Esophagus squamous epithelium (tissue), 5 donors: ENCODE measurements at places on chromosomes 6 and 20.

DNA sequence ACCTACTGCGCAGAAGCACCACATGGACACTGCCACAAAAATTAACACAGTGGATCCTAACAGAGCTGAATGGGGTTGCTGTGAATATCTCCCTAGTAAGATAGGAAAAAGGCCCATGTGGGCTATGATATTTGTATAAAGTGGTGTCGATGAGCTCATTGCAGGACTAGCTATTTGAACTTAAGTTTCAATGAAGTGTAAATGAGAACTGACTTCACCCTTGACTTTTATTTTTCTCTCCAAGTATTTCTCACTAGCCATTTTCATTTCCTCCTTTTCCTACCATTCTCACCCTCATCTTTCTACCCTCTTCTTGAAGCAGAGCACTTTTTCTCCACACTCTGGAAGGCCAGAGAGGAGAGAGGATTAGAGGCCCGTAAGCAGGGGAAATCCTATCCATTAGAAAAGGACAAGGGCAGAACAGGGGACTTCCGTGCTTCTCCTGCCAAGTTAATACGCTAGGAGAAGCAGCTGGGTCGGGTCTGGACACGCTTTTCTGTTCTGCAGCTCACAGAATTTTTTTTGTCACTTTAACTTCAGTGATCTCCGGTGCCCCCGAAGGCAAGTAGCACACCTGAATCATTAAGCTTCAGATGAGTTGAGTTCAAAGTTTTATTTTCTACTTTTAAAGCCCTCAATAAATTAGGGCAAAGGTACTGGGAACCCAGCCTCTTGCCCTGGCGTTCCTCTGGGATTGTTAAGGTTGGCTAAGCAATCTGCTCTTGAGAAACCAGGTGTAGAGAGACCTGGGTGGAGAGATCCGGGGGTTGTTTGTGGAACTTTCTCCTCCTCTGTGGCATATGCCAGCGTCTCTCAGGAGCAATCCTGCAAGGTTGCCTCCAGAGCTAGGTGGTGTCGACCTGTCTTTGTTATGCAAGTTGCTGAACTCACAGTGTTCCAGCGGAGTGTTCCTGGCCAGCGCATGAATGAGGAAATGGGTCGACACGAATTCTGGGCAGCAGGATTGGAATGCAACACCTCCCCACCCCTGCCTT is 56.2 kb upstream of the ARID1B start:
- no peak for DNase-seq

GRCh38 chr6:14060971-14061370 is 56.6 kb upstream of the CD83 start:
- DNase-seq = no peak

- DNase-seq = no peak
These were observed 21.3 kb upstream of the NUS1 start for GRCh38 chr6:117653949-117654348.

DNA sequence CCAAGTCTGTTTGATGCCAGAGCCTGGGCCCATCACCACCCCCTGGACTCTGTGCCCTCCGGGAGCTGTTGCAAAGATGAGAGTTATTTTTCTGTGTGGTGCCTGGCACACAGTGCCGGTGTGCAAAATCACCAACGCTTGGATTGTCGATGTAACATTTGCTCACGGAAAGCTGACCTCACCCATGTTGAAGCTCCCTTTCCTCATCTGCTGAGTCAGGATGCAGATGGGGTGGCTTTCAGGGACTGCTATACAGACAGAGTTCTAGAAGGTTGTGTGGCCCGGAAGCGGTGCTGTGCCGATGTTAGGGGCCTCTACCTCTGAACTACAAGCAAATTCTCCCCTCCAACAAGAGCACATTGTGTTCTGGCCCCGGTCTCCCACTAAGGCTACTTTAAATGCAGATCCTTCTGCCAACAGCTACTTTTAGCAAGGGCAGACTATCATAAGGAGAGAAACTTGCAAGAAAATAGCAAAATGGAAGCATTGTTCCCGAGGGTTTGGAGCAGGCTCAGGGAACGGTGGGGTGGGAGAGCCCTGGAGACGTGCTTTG is 34.0 kb downstream of the EYA2 start:
- no peak for DNase-seq

DNA sequence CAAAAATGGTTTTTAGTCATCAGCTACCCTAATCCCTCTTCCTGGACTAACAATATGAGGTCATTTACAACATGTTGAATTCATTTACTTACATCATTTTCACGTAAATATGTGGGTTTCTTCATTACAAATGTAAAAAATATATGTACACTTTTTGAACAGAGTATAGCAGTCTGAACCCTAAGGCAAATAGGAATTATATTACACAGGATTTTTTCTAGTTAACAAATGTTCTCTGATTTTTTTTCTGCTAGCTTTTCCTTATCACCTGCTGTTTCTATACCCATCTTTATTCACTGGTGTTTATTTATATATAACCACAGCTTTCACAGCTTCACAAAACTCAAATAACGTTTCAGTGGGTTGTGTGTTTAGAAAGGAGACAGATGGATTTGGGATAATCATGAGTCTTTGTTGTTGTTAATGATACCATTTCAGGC is 21.0 kb upstream of the CD2AP start:
- DNase-seq = no peak

DNA sequence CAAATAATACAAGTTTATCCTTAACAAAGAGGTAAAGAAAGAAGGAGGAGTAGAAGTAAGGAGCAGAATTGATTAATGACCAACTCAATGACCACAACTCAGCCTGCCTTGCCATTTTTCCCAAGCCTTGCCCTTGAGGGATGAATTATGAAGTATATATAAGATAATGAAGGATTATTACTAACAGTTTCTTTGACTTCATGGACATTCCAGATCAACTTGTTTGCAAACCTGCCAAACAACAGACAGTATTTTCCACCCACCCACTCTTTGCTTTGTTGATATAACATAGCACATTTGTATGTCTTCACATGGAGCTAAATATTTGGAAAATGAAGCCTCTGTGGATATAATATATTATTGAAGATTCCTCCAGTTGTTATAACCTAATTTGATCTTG is 9.9 kb upstream of the C6orf141 start:
- no peak for DNase-seq

DNA sequence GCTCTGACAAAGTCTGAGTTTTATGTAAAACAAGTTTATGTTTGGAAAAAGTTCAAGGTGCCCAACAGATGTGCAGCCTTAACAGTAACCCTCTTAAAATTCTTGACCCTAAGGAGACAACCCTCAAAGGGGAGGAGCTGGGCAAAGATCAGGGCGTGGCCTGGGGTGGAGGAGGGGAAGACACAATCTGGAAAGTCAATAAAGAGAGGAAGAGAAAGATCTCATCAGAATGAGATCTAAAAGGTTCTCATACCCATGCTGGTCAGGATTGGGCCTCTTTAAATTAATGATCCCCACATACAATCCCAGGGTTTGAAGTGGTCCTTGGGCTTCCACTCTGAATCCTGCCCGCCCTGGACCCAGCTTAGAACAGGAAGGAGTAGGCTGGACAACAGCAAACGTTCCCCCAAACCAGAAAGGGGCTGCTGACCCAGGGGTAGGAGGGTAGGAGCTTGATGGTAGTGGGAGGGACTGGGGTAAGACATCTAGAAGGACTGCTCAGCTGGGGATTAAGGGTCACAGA is 33.0 kb downstream of the FOXP4 start:
- no peak for DNase-seq

GRCh38 chr20:17868151-17868550 is 100.4 kb downstream of the SNX5 start:
- no peak for DNase-seq

- DNase-seq = no peak
These were observed 67.1 kb upstream of the ADGRF1 start for GRCh38 chr6:47109281-47109680.

DNA sequence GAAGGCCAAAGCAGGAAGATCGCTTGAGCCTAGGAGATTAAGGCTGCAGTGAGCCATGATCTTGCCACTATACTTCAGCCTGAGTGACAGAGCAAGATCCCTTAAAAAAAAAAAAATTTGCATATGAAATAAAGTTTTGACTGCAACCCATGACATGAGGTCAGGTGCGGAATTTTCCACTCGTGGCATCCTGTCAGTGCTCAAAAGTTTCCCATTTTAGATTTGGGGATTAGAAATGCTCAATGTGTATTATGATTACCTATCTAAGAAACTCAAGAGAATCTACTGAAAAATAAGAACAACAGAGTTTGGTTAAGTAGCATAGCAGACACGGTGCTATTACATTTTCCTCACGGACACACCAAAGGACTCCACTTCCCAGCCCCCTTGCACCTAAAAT is 11.7 kb downstream of the SLC23A2 start:
- no peak for DNase-seq

GRCh38 chr6:89888871-89889270 is 5.4 kb upstream of the GJA10 start:
- no peak for DNase-seq

- DNase-seq = no peak
These were observed 155.7 kb downstream of the CARMIL1 start for GRCh38 chr6:25434921-25435320.

- DNase-seq = no peak
These were observed 1.7 kb downstream of the HSF2 start for GRCh38 chr6:122401104-122401503.

GRCh38 chr6:132780770-132781371 is 17.6 kb downstream of the SLC18B1 start:
- DNase-seq = no peak

DNA sequence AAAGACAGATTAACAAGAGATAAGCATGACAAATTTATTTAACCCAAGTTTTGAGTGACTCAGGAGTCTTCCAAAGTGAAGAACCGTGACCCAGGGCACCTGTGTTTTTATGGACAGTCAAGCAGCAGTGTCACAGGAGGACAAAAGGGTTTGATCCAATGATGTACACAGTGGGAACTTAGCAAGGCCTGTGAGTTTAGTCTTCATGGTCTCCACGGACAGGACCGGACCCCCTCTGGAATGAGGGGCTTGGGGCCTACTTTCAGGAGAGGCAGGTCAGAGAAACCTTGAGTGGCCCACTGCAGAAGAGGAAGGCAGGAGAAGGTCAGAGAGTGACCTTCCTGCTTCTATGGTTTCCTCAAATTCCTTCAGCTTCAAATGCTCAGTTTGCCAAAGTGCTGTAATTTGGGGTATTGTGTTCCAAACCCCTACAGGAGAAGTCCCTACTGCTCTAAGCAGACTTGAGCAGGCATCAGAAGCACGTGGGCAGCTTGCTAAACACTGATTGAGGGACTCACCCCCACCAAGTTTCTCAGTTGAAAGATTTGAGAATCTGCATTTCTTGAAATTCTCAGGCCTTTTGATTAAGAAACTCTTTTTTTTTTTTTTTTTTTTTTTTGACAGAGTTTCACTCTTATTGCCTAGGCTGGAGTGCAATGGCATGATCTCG is 26.4 kb upstream of the ZMYND8 start:
- DNase-seq = no peak

DNA sequence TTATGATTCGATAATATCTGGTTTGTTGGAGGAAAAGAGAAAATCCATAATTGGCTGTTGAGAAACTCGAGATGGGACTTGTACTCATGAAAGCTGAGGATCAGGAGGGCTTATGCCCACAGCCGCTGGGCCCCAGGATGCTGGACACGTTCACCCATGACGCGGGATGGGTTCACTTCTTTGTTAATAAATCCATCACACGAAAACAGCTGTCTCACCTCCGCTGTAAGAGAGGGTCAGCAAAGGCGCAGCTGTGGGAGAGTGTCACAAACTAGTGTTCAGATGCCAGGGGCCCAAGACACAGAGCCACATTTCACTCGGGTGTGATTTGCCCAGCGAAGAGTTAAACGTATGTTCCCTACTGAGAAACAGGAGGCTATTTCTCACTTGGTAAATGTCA is 315.1 kb downstream of the THBS2 start:
- no peak for DNase-seq

- no peak for DNase-seq
These were observed 52.1 kb downstream of the PTPN1 start for GRCh38 chr20:50562262-50562701.

DNA sequence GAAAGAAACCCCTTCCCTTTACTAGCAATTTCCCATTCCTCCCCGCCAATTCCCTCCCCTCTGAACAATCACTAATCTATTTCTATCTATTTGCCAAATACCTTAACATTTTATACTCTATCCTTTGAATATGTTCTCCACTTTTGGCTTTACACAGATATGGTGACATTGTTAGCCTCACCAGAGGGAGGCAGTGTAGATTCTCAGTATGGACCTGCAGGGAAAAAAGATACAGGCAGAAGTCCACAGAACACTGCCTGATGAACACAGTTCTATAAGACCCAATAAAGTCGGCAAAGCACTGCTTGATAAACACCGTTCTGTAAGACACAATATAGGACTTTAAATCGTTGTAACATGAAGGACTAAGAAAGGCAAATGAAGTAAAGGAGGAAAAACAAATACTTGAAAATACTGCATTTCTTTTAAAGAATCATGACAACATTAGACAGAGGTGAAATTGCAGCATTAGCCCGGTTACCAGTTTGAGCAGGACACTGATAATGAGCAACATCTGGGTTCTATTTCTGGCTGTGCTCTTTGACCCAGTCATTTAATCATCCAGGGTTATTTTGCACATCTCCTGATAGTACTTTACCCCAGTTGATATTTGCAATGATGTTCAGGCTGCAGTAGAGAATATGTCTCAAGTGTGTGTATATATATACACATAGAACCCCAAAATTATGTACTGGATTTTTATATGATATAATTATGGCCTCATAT is 296.8 kb downstream of the UTRN start:
- DNase-seq = no peak

DNA sequence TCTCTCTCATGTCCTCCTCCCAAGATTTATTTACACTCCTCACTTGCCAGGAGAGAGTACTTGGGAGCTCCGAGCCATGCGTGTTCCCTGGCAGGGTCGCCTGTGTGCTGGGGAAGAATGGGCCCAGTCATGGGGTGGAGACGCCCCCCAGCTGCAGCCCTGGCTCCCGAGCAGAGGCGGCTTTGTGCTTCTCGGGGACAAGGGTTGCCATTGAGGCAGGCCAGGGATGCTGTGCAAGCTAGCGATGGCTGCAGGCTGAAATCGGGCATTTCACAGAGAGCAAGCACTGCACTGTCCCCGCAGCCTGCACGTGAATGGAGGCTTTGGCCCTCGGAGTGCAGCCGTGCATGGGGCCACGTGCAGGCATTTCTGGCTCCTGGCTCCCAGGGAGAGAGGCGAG is 23.8 kb downstream of the PHACTR3 start:
- DNase-seq = no peak
